ENCODE measurements at places on chromosomes 2 and 18.

DNA sequence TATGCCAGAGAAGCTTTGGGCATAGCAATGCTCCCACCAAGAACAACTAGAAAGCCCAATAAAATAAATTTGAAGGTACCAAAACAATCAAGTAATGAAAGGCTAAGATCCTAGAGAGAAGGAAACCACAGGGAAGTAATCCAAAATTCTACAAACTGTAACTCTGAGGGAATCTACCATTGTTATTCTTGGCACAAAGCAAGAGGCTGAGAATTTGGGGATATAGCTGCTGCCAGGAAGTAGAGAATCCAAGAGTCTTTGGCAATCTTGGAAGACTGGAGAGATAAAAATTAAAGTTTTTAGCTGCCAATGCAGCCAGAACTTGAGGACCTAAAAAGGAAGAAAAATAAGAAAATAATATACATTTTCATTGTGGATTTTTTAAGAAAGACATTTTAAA lies 68.5 kb downstream of the PIGN start:
- H3K27me3 ChIP-seq = no peaks in the 10 kb centered on the region
- no peak overlapping the region for H3K27ac ChIP-seq
- no peaks in the 10 kb centered on the region for H3K36me3 ChIP-seq
- no peak for DNase-seq

DNA sequence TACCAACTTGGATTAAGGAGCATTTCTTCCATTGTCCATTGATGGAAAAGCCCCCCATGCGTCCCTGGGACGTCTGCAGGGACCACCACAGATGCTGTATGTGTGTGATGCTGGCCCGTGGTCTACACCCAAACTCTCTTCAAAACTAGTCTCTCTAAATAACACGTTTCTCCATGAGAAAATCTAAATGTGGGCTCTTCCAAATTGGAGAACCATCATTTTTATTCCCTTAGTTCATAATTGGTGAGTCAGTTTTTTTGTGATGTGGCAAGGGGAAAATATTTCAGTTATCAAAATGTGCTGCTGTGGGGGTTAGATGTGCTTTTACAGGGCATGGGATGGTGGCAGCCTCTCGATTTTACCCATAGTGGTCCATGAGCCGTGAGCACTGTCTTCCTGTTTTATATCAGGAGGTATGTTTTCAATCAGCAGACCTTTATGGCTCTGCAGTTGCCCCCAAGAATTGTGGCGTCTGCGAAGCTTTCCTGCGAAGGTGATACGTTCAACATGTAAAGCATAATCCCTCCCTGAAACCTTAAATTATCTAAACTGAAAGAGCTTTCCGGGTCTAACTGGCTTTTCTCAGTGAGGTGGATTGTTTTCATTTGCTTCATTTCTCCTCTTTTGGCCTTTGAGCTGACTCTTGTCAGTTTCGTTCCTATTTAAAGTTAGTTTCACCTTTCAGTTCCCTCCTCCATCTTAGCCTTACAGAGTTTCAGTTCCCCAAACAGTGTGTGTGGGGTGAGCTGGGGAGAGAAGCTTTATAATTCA lies 78.4 kb downstream of the SETBP1 start:
- H3K4me1 ChIP-seq = no peaks in the 10 kb centered on the region
- H3K36me3 ChIP-seq = no peaks in the 10 kb centered on the region
- DNase-seq = peak; percentile 41
- H3K27me3 ChIP-seq = no peaks in the 10 kb centered on the region
- peak overlapping the region; percentile 15 for H3K4me3 ChIP-seq

GRCh38 chr2:50782543-50782942 lies 249.4 kb downstream of the NRXN1 start:
- no peak overlapping the region for H3K27ac ChIP-seq
- H3K36me3 ChIP-seq = no peaks in the 10 kb centered on the region
- no peaks in the 10 kb centered on the region for H3K27me3 ChIP-seq
- H3K4me3 ChIP-seq = no peak overlapping the region
- DNase-seq = no peak
- H3K4me1 ChIP-seq = no peaks in the 10 kb centered on the region

DNA sequence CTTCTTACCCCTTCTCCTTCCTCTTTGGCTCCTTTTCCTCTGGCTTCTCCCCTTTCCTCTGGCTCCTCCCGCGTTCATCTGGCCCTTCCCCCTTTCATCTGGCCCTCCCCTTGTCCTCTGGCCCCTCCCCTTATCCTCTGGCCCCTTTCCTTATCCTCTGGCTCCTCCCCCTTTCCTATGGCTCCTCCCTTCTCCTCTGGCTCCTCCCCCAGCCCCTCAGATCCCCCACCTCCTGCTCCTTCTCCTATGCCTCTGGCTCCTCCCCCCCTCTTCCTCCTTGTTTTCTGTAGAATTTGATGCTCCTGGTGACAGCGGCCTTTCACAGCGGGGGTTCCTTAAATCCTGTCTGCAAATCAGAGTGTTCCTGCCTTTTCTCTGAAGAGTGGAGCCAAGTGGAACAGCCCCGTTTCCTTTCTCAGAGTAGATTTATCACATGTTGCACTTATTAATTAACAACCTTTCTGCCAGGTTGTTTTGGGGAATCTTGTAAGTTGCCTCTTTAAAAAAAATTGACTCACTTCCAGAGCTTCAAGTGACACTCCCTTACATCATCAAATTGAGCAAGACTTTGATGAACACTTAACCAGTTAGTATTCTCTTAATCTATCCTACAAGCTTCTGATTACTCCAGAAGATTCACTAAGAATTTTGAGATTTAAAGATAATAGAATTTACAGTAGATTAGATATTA lies 27.9 kb downstream of the FABP1 start:
- no peak for DNase-seq

- DNase-seq = no peak
- H3K27ac ChIP-seq = no peak overlapping the region
- no peaks in the 10 kb centered on the region for H3K4me1 ChIP-seq
Measured at GRCh38 chr2:186912979-186913378, 64.0 kb upstream of the ZSWIM2 start.

GRCh38 chr2:61670591-61671501 lies 132.7 kb upstream of the XPO1 start:
- H3K4me3 ChIP-seq = peak overlapping the region; percentile 29
- no peaks in the 10 kb centered on the region for H3K27me3 ChIP-seq
- DNase-seq = peak; percentile 13
- H3K36me3 ChIP-seq = no peaks in the 10 kb centered on the region
- H3K27ac ChIP-seq = peak overlapping the region; percentile 52
- H3K4me1 ChIP-seq = peaks cover 3% of the 10 kb centered on the region

DNA sequence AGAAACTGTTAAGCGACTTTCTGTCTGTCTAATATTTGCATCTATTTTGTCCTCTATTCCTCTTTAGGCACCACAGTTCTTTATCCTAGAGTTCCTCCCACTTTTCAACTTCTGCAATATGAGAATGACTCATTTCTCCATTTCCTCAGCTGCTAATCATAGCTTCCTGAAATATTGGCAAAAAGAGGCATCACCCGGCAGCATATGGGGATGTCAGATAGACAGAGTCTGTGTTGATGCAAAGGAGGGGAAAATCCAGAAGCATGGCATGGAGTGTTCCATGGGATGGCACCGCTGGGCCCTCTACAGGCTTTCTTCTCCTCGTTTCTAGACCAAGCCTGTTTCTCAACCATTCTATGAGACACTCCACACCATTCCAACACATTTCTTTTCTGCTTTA lies 93.4 kb downstream of the DOCK10 start:
- H3K27ac ChIP-seq = peak overlapping the region; percentile 84
- DNase-seq = no peak
- no peaks in the 10 kb centered on the region for H3K27me3 ChIP-seq
- no peak overlapping the region for H3K4me3 ChIP-seq
- peaks cover 73% of the 10 kb centered on the region for H3K4me1 ChIP-seq

DNA sequence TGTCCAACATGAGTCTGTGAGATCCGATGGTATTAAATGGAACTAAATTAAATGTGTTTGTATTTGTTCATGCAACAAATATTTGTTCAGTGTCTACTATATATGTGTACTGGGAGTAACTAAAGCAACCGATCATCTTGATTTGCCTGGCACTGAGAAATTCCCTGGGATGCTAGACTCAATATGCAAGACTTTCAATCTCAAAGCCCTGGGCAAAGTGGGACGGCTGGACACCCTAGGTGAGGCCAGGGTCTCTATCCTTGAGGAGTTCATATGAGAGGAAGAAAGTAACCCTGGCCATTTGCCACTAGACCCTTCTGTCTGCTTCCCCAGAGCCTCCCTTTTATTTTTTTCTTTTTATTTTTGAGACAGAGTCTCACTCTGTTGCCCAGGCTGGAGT lies 44.0 kb upstream of the HPCAL1 start:
- H3K27me3 ChIP-seq = no peaks in the 10 kb centered on the region
- no peaks in the 10 kb centered on the region for H3K4me1 ChIP-seq
- H3K36me3 ChIP-seq = no peaks in the 10 kb centered on the region
- H3K4me3 ChIP-seq = no peak overlapping the region
- no peak overlapping the region for H3K27ac ChIP-seq

- H3K27ac ChIP-seq = no peak overlapping the region
- no peak for DNase-seq
- H3K36me3 ChIP-seq = no peaks in the 10 kb centered on the region
- H3K4me1 ChIP-seq = no peaks in the 10 kb centered on the region
- H3K4me3 ChIP-seq = no peak overlapping the region
Measured at GRCh38 chr2:240873805-240874714, 5.4 kb downstream of the AGXT start.

DNA sequence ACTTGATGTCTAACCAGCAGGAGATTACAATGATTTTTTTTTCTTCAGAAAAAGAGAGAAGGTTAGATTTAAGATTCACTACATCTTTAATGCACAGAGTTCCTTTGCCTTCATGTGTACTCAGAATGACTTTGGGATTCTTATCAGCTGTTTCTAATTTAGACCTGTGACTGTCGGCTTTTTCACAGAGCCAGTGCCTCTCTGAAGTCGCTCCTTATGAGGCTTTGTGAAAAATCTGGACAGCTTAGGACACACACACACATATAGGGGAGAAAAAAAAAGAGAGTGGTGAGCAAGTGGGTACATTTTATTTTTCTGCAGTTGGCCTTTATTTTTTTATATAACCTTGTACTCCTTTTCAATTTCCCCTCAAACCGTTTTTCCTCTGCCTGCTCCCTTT lies 893.1 kb upstream of the CELF4 start:
- DNase-seq = no peak
- H3K27ac ChIP-seq = no peak overlapping the region
- H3K4me3 ChIP-seq = no peak overlapping the region
- H3K36me3 ChIP-seq = no peaks in the 10 kb centered on the region
- no peaks in the 10 kb centered on the region for H3K27me3 ChIP-seq
- H3K4me1 ChIP-seq = no peaks in the 10 kb centered on the region

DNA sequence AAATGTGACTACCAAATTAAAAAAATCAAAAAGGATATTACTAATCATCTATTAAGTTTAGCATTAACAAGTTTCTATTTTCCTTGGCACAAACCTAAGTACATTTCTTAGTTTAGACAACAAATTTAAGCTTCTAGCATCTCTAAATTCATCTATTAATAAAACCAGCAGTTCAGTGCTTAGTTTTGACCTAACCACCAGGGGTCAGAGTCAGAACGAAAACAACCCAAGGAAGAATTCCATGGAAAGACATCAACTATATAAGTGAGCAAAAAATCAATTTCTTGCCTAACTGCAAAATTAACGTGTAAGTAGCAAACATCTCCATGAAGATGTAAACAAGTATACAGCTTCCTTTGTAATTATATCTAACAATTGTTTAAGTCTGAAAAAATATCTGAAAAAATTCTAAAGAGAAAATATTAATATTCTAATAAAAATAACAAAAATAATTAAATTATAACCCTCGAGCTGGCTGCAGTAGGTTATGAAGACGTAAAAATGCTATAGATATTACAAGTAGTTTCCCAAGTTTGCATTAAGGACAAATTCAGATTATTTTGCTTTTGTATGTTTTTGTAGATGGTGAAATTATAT lies 83.7 kb downstream of the CERKL start:
- no peaks in the 10 kb centered on the region for H3K36me3 ChIP-seq
- no peak for DNase-seq
- H3K4me3 ChIP-seq = no peak overlapping the region
- no peak overlapping the region for H3K27ac ChIP-seq
- no peaks in the 10 kb centered on the region for H3K4me1 ChIP-seq
- peaks cover 4% of the 10 kb centered on the region for H3K27me3 ChIP-seq

- no peaks in the 10 kb centered on the region for H3K27me3 ChIP-seq
- H3K27ac ChIP-seq = no peak overlapping the region
- no peak overlapping the region for H3K4me3 ChIP-seq
- H3K36me3 ChIP-seq = no peaks in the 10 kb centered on the region
- no peaks in the 10 kb centered on the region for H3K4me1 ChIP-seq
Measured at GRCh38 chr18:7545734-7546133, 21.4 kb upstream of the PTPRM start.

DNA sequence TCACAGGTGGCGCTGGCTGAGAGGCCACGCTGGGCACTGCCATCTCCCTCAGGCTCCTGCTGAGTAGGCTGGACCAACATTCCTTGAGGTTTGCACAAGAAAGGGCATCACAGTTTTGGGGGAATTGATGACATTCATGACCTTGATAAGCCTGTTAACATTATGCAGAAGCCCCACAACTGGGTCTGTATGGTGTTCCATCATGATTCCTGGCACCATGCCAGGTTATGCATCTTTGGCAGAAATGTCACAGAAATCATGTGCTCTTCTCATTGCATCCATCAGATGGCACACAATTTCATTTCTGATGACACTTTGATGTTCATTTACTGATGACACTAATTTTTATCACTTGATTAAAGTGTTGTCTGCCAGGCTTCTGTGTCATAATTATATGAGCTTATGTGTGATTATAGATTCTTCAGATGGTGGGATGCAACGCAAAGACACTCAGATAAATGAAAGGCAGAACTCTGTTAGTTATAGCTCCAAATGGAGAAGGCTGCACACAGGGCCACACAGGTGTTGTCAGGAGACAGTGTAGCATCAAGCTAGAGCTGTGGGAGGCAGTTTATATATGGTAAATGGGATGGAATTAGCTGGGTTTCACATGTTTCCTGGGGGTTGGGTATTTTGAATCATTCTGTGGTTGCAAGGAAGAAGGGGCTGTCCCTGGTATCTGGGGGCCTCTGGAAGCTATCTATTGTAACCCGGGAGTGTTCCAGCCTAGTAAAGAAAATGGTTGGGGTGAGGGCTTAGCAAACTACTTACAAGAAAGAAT lies 191.3 kb downstream of the SLC39A10 start:
- no peak overlapping the region for H3K4me3 ChIP-seq
- no peak overlapping the region for H3K27ac ChIP-seq
- no peaks in the 10 kb centered on the region for H3K27me3 ChIP-seq
- no peaks in the 10 kb centered on the region for H3K4me1 ChIP-seq
- H3K36me3 ChIP-seq = no peaks in the 10 kb centered on the region
- DNase-seq = no peak

GRCh38 chr2:177759443-177759842 lies 313.1 kb downstream of the PDE11A start:
- no peak overlapping the region for H3K27ac ChIP-seq
- no peak overlapping the region for H3K4me3 ChIP-seq
- H3K36me3 ChIP-seq = no peaks in the 10 kb centered on the region
- no peak for DNase-seq

Data from naive thymus-derived CD4-positive, alpha-beta T cell (primary cell).